ENCODE measurements at places on chromosomes 1 and 21.

DNA sequence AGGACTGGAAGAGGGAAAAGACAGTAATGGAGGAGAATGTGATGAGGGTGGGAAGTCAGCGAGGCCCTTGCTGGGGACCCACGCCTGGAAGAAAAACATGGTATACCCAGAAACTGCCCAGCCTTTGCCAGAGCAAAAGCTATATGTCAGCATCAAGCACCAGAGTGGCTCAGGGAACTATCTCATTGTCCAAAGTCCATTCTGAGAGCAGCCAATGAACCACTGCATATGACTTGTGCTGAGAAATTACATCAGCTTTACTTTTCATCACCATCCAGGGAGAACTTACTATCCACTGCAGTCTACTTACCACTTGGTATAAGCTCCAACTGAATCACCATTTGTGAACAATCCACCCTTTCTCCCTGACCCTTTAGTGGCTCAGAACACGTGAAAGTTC lies 148.1 kb downstream of the TTLL7 start:
- no peak for DNase-seq

- no peak for DNase-seq
Measured at GRCh38 chr1:218479436-218480115, 134.4 kb downstream of the TGFB2 start.

DNA sequence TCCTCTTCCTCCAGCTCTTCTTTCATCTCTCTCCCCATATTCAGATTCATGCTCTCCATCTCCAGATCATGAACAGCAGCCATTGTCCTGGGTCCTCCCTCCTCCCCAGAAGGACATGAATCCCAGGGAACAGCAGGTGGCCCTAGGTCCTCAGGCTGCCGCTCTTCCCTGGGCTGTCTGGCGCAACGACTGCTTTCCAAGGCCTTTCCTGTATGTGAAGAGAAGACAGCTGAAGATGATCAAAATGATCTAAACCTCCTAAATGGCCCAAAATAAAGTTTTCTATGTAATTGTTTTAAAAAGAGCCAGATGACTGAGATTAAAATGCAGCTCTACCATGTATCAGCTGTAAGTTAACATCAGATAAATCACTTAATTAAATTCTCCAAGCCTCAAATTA lies 22.5 kb downstream of the RHBDL2 start:
- no peak for DNase-seq

GRCh38 chr1:53314606-53315005 lies 13.3 kb downstream of the LRP8 start:
- DNase-seq: no peak

DNA sequence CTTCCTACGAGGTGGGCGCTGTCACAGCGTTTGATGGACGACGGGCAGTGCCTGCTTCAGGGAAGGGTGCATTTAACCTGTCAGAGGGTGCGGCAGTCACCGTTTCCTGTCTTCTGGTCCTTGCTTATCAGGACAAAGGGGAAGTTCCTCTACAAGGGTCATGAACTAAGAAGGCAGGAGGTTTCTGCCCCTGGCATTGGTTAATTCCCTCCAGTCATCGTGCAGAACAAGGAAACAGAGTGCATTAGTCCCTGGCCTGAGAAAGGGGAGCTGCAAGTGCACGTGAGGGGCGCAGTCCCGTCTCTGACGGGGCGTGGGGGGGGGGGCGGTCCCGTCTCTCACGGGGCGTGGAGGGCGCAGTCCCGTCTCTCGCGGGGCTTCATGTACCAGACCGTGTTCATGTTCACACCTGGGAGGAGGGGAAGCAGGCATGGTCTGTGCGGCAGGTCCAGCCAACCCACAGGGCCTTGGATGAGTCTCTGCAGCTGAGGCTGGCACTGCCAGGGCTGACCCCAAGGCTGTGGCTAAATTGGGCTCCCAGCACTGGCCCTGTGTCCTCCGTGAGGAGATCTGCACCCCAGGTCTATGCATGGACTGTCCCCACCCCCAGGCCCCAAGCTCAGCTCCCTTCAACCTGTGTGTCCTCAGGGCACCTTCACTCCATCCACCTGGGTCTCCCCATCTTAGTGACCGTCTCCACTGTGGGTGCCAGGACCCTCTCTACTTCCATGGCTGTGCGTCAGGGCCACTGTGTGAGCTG lies 89.2 kb upstream of the COL6A1 start:
- DNase-seq: no peak

- DNase-seq: no peak
Measured at GRCh38 chr21:26814386-26814785, 30.8 kb downstream of the ADAMTS1 start.

- DNase-seq: no peak
Measured at GRCh38 chr1:197799271-197799670, 24.0 kb upstream of the DENND1B start.

GRCh38 chr1:14034506-14034905 lies 334.5 kb downstream of the PRDM2 start:
- no peak for DNase-seq

GRCh38 chr1:53548031-53548491 lies 88.9 kb downstream of the DMRTB1 start:
- DNase-seq: no peak

DNA sequence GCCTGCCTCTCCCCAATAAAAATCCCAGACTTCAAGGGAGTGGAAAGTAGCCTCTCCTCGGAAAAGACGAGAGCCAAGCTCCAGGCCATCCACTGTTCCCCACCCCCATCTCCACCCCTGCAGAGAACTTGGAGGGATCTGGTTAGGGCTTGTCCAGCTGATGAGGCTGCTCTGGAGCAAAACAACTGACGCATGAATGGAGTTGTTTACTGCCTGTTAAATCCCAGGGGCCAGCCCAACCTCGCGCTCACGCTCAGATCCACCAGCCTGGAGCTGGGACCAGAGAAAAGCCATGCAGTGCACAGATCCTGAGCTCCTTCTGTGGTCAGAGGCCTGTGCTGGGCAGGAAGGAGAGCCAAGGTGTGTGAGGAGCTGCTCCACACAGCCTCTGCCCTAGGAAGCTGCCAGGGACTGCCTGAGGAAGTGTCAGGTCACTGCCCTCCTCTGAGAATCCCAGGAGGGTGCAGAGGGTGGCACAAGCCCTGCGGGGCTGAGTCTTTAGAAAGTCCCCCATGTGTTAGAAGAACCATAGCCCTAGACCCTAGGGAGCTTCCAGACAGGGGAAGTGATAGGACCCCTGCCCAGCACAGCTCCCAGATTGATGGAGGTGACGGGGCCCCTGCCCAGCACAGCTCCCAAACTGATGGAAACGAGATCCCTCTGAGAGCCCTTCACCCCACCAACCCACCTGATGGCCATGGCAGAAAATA lies 109.0 kb upstream of the IPO9 start:
- DNase-seq: no peak

DNA sequence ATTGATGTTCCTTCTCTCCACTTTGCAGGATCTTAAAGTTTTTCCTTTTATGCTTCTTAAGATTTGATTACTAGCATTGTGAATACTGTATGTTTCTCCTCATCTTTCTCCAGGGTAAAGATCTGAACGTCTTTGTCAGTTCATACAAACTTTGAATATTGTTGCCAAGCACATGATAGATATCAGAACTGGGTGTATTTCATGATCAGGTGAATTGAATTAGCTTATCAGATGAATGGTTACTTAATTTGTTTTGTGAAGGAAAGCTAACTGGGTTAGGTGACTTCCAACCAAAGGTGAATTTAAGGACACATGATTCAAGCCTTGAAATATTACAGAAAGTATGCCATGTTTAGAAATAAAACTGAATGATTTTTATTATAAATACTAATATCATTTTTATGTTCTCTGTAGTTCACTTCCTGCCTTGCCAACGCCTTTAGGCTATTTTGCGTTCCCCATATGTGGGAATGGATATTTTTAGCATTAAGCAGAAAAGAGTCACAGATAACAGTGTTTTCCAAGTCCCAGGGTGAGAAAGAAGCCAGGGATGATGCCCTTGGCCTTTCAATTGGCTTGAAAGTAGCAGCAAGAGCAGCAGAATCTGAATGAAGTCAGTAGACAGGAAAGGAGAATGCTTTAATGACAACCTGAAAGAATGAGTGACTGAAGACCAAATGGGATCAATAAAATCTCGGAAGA lies 752.1 kb downstream of the NCAM2 start:
- no peak for DNase-seq

DNA sequence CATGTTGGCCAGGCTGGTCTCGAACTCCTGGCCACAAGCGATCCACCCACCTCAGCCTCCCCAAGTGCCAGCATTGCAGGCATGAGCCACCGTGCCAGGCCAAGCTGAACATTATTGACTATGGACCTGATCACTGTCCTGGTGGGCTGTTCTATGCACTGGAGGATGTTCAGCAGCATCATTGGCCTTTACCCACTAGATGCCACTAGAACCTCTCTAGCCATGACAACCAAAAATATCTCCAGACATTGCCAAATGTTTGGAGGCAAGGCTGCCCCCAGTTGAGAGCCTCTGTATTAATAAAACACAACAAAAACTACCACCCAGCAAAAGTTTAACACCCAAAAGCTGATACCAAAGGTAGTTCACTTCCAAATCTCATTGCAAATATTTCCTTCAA lies 110.8 kb upstream of the SOD1 start:
- no peak for DNase-seq

- no peak for DNase-seq
Measured at GRCh38 chr1:88126467-88126866, 557.6 kb upstream of the PKN2 start.

- DNase-seq: no peak
Measured at GRCh38 chr1:112409414-112409813, 13.4 kb downstream of the CTTNBP2NL start.

GRCh38 chr1:118564961-118565703 lies 380.1 kb upstream of the SPAG17 start:
- DNase-seq: no peak

- DNase-seq: no peak
Measured at GRCh38 chr21:33732038-33732437, 89.7 kb downstream of the ITSN1 start.

DNA sequence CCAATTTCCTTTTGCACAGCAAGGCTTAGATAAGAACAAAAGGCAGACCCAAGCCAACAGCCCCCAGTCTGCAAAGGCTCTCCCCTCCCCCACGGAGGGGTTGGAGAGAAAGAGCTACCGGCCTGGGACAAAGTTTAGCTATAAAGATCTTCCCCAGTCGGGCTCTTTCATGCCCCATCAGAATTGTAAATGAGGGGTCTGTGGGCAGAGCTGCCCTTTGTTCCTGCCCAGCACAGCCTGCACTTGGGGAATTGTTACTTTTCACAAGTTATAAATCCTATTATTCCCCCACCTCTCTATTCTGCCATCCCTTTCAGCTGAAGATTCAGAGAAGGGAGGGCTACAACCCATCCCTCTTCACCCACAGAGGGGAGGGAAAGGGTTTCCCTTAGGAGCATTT lies 3.5 kb downstream of the MYCL start:
- no peak for DNase-seq

DNA sequence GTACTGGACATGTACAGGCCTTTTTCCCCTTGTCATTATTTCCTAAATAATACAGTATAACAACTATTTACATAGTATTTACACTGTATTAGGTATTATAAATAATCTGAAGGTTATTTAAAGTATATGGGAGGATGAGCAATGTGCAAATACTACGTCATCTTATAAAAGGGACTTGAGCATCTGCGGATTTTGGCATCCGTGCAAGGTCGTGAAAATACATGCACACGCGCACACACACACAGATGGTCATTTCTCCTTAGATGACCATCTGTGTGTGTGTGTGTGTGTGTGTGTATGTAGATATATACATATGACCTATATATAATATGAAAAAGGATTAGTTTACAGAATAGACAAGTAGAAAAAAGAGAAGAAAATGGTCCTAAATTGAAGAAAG lies 15.4 kb downstream of the ALG14 start:
- no peak for DNase-seq

DNA sequence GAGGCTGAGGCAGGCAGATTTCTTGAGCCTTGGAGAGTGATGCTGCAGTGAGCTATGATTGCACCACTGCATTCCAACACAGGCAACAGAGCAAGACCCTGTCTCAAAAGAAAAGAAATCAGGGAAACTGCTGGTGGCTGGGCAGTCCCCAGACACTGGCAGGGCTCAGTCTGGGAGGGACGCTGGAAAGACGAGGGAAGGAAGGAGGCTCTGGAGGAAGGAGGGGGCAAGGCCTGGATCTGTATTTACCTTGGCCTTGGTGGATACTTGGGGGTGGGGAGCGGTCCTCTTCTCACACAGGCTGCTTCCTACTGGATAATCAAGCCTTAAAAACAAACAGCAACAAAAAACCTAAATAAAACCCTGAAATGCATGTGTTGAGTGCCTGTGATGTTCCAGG lies 24.4 kb downstream of the KCNQ4 start:
- DNase-seq: no peak

- no peak for DNase-seq
Measured at GRCh38 chr1:221204055-221204833, 325.0 kb downstream of the HLX start.

DNA sequence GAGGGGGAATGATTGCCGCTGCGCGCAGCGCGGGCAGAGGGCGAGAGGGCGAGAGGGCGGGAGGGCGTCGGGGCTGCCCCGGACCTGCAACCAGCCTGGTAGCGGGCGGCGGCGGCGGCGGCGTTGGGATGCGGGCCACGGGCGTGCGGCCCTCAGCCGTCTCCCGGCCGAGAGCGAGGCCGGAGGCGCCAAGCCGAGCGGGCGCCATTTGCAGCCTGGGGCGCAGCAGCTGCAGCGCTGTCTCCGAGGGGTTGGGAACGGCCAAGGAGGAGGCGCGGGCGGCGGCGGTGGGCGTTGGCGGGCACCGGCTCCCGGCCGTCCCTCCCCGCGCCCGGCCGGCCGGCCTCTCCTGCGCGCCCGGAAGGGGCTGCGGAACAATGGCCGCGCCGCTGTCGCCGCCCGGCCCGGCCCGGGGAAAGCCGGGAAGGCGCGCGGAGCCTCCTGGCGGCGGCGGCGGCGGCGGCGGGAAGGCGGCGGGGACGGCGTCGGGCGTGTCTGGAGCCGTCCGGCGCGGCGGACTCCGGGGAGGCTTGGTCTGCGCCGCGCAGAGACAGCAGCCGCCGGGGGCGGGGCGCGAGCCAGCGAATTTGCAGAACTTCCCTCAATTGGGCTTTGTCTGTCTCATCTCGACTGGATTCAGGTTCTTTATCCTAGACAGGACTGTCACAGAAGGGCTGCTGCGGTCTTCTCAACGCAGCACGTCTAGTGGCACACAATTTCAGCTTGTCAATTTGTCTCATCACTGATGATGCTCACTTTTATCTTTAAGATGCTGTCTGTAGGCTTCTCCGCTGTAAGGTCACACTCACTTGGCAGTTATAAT lies 35.7 kb downstream of the ZBTB8B start:
- peak; percentile 11 for DNase-seq

GRCh38 chr1:220123889-220124288 lies 30.0 kb downstream of the IARS2 start:
- peak; percentile 43 for DNase-seq

DNA sequence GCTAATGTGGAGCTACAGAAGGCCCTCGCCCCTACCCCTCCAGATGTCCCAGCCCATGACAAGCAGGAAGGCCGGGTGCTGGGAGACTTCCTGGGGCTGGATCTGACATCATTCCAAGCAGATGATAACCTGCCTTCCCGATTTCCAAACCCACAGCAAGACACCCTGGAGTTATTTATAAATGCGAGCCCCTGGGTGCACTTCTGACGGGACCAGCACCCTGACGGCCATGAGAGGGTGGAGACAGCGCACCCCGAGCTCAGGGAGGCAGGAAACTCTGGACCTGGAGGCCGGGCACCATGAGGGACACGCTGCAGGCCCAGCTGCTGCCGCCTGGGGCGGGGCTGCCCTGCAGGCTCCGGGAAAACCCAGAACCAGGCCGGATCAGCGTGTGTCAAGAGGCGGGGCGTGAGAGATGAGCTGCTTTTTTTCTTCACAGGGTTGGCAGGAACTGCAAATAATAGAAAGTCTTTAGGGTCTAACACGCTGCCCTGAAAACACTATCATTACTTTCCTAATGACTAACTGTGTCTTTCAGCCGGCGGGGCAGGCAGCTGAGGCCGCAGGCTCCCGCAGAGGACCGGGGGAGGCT lies 2.5 kb upstream of the PCBP3 start:
- DNase-seq: no peak

Measured in hematopoietic multipotent progenitor cell treated with erythropoietin and hydrocortisone succinate and interleukin-3 and kit ligand, for 15 days (in vitro differentiated cells).